ENCODE measurements at places on chromosomes 2 and 18.
A peak's percentile ranks its signal among the peaks of the same experiment; 100 is the strongest.

DNA sequence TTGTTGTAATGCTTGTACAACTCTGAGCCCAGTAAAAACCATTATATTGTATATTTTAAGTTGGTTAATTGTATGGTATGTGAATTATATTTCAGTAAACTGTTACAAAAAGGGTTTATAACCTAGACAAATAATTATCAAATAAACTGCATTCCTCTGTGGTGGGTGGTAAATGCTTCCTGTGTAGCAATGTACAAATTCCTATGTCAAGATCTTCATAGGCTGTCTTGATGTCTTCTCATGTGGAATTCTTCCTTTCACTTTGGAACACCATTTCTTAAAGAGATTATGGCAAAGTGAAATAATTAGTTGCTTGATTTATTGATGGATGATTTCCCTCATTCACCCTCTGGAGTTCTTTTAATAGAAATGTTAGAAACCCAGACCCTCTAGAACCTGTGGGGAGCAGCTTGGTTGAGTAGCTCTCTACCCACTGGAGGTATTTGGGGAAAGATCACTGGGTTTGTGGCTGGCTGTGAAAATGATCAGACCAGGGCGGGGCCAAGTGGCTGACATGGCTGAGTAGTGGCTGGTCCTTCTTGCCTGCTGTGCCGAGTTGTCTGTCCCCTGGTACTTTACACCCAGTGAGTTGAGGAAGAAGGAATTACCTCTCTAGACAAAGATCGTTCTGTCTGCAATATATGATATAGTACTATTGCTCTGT is 22.4 kb upstream of the MGAT5 start:
- DNase-seq: no peak

GRCh38 chr2:20525041-20526035 is 78.5 kb downstream of the RHOB start:
- DNase-seq: no peak

DNA sequence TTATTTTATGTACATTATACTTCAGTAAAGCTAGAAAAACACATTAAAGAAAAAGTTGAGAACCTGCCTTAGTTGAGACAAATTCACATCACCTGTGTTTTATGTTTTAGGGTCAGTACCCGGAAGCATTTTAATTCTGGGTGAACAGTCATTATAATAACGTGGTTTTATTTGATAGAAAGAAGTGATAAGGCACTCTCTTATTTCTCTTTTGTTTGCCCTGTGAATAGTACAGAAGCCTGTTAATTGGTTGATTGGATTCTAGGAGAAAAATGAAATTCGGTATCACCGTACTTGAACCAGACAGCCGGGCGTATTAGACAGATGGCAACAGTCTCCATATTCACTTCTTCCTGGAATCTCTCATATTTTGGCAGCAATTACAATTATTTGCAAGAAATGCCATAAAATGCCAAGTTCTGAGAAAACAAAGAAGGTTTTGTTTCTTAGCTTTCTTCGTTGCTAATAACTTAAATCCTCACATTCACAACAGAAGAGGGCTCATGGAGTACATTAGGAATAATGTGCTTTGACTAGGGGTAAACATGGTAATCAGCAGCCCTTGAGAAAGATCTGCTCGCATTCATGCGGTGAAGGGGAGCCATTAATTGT is 168.7 kb upstream of the RASGRP3 start:
- DNase-seq: peak; percentile 53

DNA sequence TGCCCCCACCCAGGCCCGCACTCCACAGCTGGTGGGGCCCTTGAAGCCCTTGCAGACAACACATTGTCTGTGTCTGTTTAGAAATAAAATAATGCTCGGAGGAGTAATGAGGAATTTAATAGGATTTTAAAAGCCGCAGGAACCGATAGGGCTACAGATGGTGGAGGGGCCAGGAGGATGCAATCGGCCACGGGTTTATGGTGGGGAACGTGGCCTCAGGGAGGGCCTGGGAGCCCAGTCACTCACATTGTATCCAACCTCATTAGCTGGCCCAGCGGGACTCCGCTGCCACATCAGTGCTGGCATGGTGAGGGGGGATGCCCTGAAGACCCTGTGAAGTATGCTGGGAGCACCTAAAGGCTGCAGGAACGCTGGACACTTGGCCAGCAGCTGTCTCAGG is 252.0 kb downstream of the CELF4 start:
- no peak for DNase-seq

DNA sequence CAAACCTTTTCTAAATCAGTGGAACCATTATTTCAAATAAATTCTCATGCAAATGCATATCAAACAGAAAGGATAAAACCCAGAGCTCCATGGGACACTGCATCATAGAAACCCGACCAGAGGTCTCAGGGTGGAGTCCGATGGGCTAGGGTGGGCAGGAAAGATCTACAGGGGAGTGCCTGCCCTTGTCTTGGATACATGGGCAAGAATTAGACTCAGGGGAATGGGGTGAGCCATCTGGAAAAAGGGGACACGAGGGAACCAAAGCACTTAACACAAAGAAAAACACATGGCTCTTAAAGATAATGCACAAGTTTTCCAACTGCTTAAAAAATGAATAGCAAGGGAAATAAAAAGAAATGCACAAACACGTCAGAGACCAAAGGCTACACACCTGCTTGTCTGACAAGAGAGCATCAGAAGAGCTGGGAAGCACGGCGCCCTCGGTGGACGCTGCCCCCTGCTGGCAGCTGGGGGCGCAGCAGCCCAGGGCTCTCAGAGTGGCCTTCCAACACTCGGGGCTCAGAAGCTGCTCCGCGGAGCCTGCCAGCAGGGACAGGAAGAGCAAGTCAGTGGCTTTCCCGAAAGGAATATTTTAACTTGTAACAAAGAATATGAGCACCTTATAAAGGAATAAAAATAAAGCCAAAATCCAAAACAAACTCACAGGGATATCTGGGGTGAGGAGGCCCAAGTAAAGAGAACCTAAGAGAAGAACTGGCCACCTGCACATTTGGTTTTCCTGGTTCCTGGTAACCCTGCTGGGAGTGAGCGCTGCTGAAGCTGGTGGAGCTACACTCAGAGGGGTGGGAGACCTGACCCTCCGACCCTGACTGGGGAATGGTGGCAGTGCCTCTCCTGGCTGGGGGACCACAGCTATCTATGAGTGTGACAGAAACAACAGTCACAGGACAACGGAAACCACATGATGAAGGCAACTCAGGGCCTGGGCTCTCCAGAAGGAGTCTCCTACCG is 54.5 kb downstream of the SIGLEC15 start:
- peak; percentile 75 for DNase-seq

DNA sequence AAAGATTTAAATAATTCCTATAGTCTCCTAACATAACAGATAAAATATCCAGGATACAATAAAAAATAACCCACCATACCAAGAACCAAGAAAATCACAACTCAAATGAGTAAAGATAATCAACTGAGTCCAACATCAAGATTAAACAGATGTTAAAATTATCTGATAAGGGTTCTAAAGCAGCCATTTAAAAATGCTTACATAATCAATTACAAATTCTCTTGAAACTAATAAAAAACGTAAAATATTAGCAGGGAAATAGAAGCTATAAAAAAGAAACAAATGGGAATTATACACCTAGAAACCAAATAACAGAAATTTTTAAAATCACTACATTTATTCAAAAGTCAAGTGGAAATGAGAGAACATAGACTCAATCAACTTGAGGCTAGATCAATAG is 297.7 kb upstream of the RAB6C start:
- DNase-seq: no peak

DNA sequence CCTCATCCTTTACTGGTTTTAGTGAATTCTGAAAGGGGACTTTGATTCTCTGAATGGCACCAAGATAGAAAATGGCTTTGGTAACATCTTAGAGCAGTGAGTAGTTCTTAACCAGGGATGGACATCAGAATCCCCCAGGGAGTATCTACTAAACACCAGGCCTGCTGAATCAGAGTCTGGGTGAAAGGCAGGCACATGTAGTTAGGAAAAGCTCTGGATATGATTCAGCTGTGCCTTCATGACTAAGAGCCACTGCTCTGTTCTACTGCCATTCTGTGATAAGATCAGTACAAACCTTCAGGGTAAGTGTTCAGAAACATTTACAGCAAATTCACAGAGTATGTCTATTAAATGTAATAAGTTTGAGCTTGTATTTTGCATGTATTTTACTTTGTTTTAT is 46.2 kb upstream of the B3GNT2 start:
- DNase-seq: no peak

DNA sequence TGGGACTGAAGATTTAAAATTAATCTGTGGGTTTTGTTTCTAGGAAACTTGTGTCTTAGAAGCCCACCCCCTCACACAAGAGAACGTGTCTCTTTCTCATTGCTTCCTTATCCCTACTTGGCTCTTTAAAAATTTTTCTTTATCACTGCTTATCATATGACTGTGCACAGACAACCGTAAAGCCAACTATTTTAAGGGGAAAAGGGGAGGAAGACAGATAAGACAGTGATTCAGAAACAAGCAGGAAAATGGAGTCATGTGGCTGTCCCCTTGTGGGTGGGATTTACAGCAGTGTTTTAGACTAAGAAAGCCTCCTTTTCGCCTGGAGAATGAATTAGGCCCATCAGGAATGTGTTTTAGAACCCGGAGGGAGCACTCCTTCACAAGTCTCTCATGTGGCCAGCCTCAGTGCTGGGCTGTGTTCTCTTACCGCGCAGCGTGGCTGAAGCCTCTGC is 17.6 kb downstream of the PRKCE start:
- peak; percentile 40 for DNase-seq

- no peak for DNase-seq
Observed at GRCh38 chr18:30280186-30280585, 762.4 kb downstream of the DSC3 start.

DNA sequence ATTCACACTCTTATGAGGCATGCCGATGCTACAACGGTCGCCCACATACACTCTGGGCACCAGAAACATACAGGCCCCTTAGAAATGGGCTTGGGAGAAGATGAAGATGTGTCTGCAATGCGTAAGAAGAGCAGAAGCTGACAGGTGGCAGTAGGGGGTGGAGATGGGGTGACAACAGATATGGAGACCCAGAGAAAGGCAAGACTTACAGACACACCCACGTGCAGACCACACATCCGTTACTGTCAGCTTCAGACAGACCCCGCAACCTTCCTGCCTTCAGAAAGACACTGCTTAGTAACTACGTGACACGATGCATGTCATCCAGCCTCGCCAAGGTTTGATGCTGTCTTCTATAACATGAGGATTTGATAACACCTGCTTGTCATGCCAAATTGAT is 89.5 kb downstream of the ZFP36L2 start:
- no peak for DNase-seq

DNA sequence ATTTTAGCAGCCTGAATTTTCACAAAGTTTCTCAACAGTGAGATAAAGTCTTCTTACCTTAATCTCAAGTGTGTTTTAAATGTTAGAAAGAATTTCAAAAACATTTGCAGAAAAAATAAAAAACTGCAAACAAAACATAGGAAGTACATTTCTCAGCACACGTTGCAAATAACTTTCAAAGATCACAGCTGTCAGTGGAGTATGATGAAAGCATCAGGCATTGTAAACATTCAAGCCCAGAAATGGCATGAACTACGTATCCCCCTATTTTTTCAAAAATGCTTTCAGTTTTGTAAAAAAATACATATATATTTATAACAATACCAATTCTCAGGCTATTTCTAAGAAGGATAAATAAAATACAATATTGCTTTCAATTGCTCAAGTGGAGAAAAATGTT is 320.6 kb upstream of the TFPI start:
- DNase-seq: no peak

GRCh38 chr2:43149482-43150107 is 76.8 kb downstream of the ZFP36L2 start:
- DNase-seq: no peak

DNA sequence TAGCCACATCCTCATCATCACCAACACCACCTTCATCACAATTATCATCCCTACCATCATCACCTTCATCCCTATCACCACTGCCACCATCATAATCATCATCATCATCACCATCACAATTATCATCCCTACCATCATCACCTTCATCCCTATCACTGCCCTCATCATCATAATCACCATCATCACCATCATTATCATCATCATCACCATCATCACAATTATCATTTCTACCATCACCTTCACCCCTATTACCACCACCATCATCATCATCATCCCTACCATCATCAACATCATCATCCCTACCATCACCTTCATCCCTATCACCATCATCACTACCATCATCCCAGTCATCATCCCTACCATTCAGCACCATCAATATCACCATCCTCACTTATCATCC is 140.5 kb downstream of the LOXHD1 start:
- no peak for DNase-seq

DNA sequence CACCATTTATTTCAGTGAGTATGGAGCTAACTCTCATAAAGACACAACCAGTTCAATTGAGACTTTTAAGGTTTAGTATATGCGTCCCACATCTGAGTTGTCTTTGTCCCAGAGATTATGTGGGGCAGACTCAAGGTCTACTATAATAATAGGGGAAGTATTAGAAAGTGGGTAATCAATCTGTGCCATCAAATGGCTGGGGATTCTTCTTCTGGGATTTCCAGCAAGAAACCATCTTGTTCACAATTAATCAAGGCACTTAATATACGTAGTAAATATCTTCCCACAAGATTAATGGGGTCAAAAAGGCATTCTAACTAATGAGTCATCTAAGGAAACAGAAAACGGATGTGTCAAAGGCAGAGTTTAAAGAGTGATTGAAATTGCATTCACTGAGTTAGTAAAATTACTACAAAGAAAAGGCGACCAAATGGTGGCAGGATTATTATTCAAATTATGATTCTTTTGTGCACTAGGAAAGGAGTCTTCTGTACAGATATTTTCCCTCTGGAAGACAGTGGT is 179.8 kb upstream of the REG3G start:
- DNase-seq: no peak

DNA sequence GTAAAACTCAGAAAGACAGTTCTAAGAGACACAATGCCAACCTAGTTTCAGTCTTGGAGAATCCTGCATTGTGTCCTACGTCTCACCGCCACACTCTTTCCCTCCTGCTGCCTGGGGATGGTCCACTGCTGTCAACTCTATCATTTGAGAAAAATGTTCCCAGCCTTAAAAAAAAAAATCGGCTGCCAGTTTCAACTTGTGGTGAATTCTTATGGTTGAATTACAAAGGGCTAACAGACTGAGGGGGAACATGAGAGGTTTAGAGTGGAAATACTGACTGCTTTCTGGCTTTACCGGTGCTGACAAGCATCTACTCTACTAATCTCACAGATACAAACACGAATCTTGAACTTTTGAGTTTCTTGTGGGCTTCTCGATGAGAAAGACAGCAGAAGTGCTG is 74.0 kb downstream of the NAB1 start:
- peak; percentile 37 for DNase-seq

- DNase-seq: no peak
Observed at GRCh38 chr2:234492717-234493485, 4.0 kb downstream of the ARL4C start.

GRCh38 chr18:13264091-13265007 is 45.8 kb downstream of the LDLRAD4 start:
- peak; percentile 93 for DNase-seq

All from muscle of leg (tissue), 16 donors.